ENCODE measurements at places on chromosomes 3 and 15.

- DNase-seq: no peak
Measured at GRCh38 chr3:114362815-114363214, 69.0 kb downstream of the TIGIT start.

DNA sequence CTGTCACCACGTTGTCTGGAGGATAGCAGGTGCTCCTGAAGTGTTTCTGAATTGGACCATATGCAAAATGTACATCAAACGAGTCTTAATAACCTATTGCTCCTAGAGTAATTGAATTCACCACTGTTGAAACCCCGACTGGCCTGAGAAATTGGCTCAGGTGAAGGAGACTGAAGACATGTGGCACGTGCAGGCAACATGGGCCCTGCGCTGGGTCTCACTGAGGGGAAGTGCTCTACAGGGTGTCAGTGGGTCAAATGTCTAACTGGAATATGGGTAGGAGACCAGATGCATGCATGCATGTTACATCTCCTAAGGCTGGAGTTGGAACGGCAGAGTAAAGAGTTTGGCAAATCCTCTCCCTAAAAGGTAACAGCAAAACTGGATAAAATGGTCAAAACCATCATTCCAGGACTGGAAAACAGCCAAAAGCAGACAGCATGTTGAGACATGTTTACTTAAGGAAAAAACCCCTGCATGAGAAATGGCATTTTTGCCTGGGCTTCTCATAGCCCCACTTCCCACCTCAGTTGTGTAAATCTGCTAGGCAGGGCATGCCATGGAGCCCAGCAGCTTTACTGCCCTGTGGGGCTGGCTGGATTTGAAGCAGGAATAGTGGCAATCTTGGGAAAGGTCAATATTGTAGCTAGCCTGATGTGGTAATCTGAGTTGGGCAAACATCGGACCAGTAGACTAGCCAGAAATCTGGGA is 131.3 kb downstream of the TJP1 start:
- DNase-seq: no peak

- no peak for DNase-seq
Measured at GRCh38 chr3:125402639-125403038, 27.5 kb upstream of the ZNF148 start.

DNA sequence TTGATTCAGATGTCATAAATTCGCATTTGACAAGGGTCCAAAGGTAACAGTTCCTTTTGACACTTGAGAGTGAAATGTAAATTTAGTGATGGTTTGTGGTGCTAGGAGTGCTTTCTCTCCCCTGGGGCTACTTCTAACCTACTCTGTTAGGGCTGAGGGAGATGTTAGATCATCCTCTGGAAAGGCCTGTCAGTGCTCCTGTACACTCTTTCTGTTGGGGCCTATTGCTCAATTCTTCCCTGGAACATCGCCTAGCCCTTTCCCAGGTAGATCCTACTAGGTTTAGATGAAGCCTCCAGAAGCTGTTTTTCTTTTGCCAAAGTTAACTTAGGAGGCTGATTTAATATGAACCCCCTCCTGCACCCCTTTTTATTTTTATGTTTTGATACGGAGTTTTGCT is 1.4 kb downstream of the PCCB start:
- no peak for DNase-seq

- no peak for DNase-seq
Measured at GRCh38 chr3:107450254-107450893, 72.4 kb upstream of the BBX start.

DNA sequence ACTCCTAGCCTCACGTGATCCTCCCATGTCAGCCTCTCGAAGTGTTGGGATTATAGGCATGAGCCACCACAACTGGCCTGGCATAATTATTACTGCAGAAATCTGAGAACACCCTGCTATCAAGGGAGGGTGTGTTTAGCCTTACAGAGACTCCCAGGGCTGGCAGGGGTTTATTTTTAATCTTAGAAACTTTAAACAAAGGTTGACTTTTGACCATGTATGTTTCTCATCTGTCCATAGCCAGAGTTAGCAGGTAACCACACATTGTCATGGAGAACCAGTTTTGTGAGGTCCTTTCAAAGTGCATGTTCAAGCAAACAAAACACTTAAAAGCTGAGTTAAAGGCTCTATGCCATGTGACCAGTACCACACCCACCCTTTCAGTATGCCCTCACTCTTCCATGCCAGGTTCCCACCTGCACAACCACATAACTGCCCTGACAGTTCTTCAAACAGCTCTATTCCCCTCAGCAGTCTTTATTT is 11.1 kb downstream of the SIAH2 start:
- no peak for DNase-seq

DNA sequence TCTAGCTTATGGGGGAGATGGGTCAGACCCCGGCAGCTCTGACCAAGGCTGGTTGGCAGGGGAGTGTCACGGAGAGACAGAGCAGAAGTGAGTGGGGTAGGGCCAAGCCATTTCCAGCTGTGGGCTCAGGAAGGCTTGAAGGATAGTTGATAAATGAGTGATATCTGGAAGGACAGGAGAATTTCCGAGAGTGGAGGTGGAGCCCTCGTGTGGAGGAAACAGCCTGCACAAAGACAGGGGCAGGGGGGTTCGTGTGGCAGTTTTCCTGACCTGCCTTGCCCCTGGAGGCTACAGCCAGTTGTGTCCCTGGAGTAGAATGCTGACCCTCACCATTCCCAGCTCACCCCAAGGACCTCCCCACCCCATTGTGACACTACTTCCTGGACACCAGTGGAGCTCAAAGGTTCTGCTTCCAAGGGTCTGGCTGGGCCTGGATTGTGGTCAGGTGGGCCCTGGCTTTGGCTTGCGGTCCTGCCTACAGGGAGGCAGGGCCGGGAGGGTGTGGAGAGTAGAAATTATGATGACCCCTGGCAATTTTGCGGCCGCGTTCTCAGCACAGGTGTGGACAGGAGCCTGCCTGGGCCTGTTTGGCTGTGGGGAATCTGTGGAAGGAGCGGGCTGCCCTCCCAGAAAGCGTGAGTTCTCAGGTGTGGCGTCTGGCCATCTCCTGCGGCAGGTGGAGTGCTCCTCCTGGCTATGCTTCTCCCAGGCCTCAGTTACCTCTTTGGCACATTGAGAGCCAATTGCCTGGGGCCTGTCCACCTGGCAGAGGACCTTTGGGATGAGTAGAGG is at the start of gene SLC22A14:
Gene SLC22A14 (plus strand): TSS at position 400 of the 792 bp plus-strand sequence. CDS start 23,733 bp downstream, outside the sequence.
- DNase-seq: no peak

DNA sequence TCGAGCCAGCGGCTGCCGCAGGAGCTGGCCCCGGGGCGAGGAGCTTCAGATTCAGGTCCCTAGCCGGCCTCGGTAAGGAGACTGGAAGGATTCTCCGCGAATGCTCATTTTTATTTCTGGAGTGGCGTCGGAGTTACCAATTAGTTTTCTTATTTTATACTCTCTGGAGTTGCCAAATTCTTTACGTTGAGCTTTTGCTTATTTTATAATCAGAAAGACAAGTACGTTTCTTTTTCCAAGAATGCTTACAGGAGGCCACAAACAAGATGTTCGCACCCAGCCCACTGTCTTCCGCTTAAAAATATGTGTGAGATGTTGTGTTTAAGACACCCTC is 453 bp upstream of the GPR156 start:
- no peak for DNase-seq

- peak; percentile 30 for DNase-seq
Measured at GRCh38 chr3:51389423-51390183, 1.5 kb upstream of the RBM15B start.

- no peak for DNase-seq
Measured at GRCh38 chr3:9161811-9162210, 87.6 kb downstream of the SRGAP3 start.

GRCh38 chr3:133747907-133748639 is 1.9 kb downstream of the TF start:
- DNase-seq: no peak

- DNase-seq: no peak
Measured at GRCh38 chr3:18086078-18086477, 339.1 kb downstream of the SATB1 start.

DNA sequence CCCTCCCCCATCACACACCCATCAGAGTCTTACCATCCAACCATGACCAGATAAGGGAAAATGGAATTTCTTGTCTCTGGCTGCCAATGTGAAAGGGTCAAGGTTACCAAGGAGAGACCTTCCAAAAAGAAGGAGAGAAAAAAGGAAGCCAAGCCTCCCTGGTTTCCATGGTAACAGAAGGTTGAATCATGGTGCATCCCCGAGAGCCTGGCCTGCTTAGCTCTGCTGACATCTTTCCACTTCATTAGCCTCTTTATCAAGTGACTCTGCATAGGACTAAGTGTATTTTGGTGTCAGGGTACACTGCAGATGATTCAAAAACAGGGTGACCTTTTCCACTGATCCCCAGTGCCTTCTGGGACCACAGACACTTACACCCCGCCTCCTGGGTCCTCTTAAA is 225.7 kb upstream of the PPP2R3A start:
- DNase-seq: no peak

DNA sequence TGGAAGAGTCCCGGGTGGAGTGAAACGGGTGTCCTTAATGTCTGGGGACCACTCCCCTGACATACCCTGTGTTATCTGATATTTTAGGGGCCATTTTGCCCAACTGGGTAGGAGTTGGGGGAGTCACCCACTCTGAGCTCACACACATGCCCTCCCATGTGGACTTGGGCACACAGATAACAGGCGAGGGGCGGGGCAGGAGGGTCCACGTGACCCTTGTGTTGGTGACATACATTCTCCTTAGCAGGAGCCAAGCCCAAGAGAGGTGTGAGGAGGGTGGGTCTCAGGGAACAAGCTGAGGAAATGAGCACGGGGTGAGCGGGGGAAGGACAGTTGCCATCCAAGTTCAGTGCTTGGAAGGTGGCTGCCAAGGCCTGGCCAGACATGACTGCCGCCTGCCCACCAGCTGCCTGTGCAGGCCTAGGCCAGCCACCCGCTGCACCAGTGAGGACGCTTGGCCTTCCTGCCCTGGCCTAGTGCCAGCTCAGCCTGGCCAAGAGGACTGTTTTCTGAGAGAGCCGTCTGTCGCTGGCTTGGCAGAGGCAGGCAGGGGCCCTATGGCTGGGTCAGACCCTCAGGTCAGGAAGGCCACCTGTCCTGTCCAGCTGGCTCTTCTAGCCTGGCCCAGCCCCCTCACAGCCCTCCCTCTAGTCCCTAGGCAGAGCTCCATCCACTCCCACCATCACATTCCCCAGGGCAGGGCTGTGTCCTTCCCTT is 31.3 kb upstream of the TMEM115 start:
- no peak for DNase-seq

DNA sequence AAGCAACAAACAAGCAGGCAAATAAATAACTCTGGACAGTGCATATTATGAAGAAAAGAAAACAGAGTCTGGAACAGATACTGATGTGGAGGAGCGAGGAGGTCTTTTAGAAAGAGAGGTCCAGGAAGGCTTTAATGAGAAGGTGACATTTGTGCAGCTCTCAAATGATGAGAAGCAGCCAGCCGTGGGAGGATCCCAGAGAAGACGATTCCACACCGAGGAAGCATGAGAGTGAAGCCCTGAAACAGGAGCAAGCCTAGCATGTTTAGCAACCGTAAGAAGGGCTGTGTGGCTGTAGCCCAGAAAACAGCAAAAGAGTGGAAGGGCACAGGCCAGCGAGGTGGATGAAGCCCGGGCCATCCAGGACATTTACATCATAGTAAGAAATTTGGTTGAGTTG is 93.1 kb downstream of the RAD18 start:
- DNase-seq: no peak

GRCh38 chr3:156865732-156866131 is 39.6 kb downstream of the LEKR1 start:
- no peak for DNase-seq

DNA sequence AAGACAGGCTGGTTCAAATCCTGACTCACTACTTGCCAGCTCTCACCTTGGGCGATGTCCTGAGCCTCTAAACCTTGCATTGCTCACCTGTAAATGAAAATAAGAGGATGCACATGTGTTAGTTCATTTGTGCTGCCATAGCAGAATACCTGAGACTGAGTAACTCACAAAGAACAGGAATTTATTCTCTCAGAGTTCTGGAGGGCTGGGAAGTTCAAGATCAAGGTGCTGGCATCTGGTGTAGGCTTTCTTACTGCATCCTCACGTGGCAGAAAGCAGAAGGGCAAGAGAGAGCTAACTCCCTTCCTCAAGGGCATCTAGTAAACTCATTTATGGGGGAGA is 222.7 kb downstream of the MTHFS start:
- no peak for DNase-seq

DNA sequence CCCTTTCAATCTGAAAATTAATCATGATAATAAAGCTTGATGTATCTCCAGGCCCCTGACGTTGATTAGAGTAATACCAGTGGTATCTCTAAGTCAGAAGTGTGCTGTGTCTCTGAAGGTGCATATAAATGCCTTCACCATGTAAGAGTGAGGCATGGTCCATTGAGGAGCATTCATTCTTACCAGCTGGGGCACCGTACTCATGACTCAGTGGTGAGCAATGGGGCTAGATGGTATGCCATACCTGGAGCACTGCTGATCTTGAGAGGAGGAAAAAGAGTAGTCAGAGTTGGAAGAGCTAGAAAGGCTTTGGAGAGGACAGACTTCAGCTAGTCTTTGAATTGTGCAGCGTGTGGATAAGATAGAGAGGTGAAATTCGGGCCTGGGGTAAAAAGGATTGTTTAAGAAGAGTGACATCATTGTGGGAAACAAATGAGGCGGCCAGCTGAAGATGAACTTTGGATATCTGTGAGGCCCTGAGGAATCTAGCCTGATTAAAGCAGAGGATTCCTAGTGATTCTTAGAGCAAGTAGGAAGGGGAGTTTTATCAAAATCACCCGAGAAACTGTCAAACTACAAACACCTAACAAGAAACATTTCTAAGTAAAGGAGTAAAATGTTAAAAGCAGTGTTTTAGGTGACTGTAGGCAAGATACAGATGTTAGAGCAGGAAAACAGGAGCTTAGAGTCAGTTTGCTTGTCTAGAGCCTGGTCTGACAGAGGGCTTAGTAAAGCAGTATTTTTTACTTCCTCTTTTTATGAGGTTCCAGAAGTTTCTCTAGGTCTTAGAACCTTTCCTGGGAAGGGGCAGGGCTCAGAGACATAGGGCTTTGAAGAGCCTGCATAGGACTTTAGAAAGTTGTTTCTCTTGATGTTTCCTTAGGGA is 13.6 kb downstream of the TMOD3 start:
- DNase-seq: no peak
